Naive B cell (primary cell): ENCODE measurements at places on chromosomes 7 and 10.
A peak's percentile ranks its signal among the peaks of the same experiment; 100 is the strongest.

GRCh38 chr7:130468612-130469011 is 23.3 kb upstream of the MEST start:
- DNase-seq: no peak

- no peak for DNase-seq
Observed at GRCh38 chr10:44380829-44381600, 3.9 kb downstream of the CXCL12 start.

- DNase-seq: no peak
Observed at GRCh38 chr7:32048970-32049491, 21.2 kb downstream of the PDE1C start.

DNA sequence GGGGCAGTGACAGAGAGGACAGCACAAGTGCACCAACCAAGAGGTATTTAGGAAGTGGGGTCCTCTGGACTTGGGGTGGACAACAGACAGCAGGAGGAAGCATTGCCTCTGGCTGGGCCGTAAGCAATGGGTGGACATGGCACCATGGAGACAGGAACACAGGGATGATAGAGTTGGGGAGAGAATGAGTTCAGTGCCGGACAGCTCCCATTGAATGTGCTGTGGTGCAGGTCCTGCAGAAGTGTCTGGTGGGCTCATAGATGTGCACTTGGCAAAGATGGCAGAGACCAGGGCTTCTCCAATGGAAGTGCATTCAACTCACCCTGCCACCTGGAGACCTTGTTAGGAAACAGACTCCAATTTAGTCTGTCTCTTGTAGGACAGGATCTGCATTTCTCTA is 341.5 kb upstream of the ZMIZ1 start:
- DNase-seq: no peak

DNA sequence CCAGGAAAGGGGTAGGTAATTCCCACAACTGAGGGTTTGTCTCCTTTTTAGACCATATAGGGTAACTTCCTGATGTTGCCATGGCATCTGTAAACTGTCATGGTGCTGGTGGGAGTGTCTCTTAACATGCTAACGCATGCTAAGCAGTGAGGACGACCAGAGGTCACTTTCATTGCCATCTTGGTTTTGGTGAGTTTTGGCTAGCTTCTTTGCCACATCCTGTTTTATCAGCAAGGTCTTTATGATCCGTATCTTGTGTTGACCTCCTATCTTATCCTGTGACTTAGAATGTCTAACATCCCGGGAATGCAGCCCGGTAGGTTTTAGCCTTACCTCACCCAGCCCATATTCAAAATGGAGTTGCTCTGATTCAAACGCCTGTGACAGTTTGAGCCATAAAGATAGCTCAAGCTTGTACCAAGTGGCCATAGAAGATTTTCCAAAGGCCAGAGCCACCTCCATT is 176.0 kb upstream of the NAMPT start:
- DNase-seq: no peak

DNA sequence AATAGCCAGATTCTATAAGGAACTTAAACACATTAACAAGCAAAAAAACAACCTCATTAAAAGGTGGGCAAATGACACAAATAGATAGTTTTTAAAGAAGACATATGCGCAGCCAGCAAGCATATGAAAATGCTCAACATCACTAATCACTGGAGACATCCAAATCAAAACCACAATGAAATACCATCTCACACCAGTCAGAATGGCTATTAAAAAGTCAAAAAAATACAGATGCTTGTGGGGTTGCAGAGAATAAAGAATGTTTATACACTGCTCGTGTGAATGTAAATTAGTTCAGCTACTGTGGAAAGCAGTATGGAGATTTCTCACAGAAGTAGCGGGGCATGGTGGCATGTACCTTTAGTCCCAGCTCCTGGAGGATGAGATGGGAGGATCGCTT is 164.0 kb downstream of the CHRM2 start:
- DNase-seq: no peak

- DNase-seq: no peak
Observed at GRCh38 chr7:42244828-42245227, 7.8 kb upstream of the GLI3 start.

DNA sequence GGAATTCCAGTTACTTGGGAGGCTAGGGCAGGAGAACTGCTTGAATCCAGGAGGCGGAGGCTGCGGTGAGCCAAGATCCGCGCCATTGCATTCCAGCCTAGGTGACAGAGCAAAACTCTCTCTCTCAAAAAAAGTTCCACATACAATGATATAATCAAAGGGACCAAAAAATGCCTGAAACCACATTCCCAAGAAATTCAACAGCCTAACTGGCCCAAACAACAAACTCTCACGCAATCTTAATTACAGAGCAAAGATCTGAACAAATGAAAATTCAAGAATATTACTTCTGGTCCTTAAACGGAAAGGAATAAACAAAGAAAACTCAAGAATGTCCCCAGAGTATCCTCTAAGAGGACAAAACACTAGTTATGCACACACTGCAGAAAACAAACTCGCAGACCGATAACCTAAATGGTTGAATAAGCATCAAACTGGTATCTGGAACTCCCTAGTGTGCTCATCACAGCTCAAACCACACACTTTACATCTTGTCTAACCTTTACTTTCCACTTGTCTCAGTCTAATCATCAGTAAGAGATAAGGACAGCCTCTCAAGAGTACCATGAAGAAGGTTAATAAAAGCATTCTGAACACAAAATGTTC is 3.7 kb downstream of the OGA start:
- DNase-seq: peak; percentile 36

DNA sequence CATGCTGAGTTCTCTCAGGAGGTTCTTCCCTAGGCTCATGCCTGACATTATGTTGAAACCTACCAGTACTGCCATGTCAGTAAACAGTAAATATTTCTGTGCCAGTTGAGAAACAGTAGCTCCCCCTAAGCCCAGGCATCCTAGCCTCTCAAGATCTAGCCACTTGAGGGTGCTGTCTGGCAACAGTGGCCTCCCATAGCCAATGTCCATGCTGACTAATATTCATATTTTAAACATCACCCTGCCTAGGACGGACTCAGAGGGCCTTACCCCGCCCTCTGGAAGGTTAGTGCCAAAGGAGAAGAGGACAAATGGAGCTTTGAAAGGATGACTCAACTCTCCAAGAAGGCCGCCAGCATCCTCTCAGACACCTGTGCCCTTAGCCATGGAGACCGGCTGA is 7.7 kb downstream of the ACSM6 start:
- no peak for DNase-seq

GRCh38 chr10:78756604-78757343 is 312.0 kb upstream of the ZMIZ1 start:
- no peak for DNase-seq

- no peak for DNase-seq
Observed at GRCh38 chr7:117124591-117125220, 171.4 kb downstream of the ST7 start.

DNA sequence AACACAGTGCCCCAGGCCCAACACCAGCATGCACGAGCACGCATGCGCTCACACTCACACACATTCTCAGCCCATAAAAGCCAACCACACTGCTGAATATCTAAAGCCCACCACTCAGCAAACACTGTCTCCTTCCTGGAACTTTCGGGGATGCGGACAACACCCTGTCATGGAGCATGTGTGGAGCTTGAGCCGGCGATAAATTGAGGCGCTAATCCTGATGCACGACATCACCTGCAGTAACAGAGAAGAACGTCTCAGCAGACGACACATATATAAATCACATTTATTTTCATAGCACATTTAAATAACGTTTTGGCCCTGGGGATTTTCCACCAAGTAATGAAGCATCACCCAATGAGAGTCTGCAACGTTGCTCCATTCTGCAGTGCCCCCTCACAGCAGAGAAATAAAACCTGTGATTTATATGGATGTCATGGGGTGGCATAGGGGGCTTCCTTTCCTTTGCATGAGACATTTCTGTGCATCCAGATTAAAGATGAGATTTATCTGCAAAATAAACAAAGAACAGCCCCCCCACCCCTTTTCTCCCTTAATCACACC is 267.7 kb upstream of the NFE2L3 start:
- DNase-seq: no peak

DNA sequence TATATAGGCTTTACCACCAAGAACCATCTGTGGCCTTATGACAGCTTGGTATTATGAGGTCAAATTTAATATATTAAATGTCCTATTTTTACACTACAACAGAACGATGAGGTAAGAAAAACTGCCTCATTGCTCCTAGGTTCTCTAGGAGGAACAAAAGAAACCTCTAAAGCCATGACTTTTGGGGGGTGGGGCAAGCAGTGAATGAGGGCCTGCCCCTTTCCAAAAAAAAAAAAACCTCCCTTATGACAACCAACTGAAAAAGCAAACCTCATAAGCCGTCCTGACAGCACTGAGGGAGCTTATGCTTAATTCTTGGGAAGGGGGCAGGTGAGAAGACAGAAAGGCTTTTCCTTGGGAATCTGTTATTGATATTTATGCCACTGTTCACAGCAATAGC is 116.6 kb downstream of the KMT2E start:
- no peak for DNase-seq

DNA sequence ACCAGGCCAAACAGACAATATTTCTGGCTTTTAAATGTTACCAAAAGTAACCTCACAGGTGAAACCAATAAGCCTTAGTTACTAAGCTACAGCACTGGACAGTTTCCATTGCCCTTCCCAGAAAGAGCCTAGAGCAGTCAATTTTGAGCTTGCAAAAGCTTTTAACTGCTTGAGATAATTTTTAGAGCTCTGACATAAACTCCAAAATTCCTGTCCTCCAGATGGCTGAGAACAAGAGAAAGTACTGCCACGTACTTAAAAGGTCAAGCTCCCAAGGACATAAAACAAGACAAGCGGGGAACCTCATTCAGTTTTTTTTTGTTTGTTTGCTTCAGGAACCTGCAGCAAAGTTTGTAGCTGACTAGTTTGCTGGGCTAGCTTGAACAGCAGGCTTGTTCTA is 54.1 kb downstream of the BBS9 start:
- DNase-seq: no peak

DNA sequence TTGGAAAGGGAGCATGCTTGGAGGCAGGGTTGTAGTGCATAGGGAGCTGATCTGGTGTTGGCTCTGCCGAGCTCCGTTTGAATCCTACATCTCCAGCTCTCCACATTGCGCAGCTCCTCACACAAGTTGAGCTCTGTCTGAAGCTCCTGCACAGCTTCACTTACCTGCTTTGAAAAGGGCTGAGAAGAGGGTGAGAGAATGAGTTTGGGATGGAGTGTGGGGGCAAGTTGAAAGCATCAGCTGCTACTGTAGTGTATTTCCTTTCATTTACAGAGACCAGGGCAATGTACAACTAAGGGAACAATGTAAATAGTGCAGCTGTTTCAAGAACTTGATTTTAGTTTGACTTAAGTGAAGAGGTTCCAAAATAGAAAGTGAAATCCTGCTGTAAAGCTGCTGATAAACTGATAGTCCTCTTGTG is 88.5 kb downstream of the VTI1A start:
- no peak for DNase-seq

DNA sequence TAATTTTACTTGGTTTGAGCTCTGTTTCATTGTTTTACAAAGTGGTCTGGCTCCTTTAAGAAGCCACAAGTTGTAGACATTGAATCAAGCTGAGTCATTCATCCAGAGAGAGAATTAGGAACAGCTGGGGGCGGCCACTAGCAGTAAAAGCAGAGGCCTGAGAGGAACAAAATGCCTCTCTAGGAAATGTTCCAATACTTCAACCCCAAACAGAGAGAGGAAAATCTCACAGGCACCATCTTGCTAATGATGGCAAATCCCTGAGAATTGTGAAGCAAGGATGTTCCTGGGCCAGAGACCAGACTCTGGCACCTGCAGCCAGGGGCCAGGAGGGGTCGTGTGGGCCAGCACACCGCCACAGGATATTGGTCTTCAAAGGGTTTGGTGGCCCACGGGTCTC is 26.5 kb upstream of the TRIL start:
- DNase-seq: no peak

- no peak for DNase-seq
Observed at GRCh38 chr7:113582471-113582870, 336.3 kb downstream of the PPP1R3A start.

DNA sequence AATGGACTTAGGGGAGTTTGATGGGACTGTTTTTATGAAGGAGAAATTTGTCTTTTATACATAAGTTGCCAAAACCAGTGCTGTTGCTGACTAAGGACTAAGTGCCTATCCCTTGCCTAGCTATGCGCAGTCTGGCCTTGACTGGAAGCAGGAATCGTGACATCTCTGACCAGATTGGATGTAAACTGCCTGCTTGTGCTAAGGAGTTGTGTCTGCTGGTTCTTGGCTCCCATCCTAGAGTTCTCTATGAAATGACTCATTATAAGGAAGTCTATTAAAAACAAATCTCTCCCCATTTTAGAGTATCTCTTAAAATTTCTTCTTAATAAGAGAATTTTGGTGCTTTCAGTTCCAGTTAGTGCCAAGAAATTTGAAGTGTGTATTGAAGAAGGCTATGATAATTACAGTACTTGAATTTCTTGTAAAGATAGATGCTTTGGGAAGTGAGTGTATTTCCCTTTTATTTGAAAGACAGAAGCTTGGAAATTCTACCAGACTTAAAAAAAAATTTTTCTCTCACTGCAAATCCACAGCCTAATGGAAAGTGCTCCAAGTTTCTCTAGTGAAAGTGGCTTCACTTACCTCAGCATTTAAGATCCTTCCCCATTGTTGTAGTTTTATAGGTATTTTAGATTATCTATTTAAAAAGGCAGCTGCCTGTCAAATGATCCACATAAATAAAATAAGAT is 77.6 kb downstream of the BICC1 start:
- no peak for DNase-seq

DNA sequence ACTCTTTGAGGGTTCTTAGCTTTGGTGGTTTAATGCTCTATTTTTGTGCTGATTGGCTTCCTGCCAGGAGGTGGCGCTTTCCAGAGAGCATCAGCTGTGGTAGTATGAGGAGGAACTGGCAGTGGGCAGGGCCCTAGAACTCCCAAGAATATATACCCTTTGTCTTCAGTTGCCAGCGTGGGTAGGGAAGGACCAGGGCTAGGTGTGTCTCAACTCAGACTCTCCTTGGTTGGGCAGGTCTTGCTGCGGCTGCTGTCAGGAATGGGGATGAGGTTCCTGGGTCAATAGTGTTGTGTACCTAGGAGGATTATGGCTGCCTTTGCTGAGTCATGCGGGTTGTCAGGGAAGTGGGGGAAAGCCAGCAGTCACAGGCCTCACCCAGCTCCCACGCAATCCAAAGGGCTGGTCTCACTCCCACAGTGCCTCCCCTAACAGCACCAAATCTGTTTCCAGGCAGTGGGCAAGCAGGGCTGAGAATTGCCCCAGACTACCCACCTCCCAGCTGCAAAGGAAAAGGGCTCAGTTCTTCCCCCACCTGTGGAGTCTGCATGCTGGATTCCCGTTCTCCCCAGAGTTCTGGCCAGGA is 191.5 kb downstream of the PHTF2 start:
- DNase-seq: peak; percentile 5

DNA sequence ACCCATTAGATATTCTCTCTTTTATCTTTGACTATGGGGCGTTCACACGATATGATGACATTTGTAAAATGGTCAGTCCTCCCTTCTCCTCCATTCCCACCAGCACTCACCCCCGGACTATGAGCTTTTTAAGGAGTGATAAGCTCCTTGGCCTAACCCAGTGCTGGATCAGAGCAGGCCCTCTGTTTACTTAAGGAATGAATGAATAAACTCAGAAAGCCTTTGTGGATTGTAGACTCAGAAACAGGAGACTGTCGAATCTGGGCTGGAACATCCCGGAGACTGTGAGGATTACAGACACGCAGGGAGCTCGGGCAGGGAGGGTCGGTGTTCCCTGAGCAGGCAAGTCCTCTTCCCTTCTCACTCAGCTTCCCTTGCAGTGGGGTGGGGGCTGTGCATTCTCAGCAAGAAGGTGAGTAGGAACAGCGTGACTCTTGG is 6.8 kb upstream of the ZCCHC24 start:
- DNase-seq: no peak
